ENCODE measurements at places on chromosomes 3 and 15. TPM values are rescaled to one million over a fixed set of nuclear protein-coding genes. Genes with fewer than 3 reads are reported as not detected.
A peak's percentile ranks its signal among the peaks of the same experiment; 100 is the strongest.

GRCh38 chr3:14689247-14689980 is 14.5 kb downstream of the C3orf20 start:
- no peaks in the 10 kb centered on the region for H3K36me3 ChIP-seq
- no peak overlapping the region for H3K4me3 ChIP-seq
- DNase-seq, result no peak
- no peak overlapping the region for H3K27ac ChIP-seq

DNA sequence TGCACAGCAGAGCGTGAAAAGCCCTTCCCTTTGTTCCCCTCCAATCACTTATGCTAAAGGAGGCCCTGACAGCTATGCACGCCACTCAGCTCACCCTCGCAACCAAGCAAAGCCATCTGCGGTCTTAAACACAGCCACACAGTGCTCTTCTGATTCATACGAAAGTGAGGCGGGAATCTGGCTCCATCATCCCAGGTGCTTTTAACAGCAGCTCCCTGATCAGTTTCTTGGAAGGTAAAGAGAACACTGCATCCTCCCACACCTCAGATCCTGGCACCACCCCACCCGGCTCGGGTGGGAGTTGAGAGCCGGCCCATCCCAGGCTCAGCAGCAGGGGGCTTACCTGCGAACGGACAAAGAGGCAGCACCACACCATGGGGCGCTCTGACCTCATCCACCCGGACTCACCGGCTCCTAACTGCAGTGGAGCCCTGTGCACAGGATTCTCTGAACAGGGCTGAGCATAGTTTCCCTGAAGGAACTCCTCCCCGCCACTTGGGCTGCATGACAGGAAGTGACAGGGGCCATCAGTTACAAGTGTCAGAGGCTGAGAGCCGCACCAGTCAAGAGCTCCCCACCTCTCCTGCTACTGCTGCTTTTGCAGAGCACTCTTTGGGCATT is 114.3 kb upstream of the ARHGEF3 start:
- H3K4me1 ChIP-seq, result peaks cover 5% of the 10 kb centered on the region
- DNase-seq, result peak; percentile 25

DNA sequence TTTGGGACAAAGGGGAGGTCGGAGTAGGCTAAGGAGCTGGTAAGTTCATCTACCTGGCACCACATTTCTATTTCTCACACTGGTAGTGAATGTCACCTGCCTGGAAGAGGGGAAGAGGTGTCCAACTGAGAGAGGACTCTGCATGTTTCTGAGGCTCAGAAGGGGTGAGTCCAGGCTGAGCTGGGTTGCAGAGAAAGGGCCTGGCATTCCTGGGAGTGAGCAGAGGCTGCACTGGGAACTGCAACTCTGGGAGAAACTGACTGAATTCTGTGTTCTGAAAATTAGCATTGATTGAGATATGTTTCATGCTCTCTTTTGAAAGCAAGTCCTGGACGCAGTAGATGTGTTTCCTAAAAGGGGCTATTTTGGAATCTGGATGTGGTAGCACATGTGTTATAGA is 32.3 kb upstream of the ARNT2 start:
- no peak overlapping the region for H3K27ac ChIP-seq
- H3K4me1 ChIP-seq, result peaks cover 11% of the 10 kb centered on the region
- H3K4me3 ChIP-seq, result no peak overlapping the region
- no peaks in the 10 kb centered on the region for H3K36me3 ChIP-seq
- no peaks in the 10 kb centered on the region for H3K27me3 ChIP-seq

DNA sequence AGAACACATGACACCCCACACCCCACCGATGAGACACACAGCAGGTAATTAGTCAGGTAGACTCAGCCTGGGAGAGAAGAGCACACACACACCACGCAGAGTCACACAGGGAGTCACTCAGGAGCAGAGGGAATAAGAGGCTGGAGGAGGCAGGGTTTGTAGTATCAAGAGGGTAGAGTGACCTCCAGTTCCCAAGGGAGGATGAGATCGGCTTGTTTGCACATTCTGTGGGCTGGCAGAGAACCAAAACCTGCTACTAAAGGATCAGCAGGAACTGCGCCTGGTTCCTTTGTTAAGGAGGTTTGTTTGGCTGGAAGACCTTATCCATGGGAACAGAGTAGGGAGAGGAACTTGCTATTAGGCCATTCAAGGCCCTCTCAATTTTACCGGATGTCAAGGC is 281.4 kb upstream of the SLCO3A1 start:
- no peaks in the 10 kb centered on the region for H3K27me3 ChIP-seq
- H3K36me3 ChIP-seq, result no peaks in the 10 kb centered on the region
- DNase-seq, result peak; percentile 59
- no peak overlapping the region for H3K27ac ChIP-seq
- H3K4me3 ChIP-seq, result no peak overlapping the region

GRCh38 chr3:23865595-23866396 is 51.0 kb downstream of the NKIRAS1 start:
- no peak overlapping the region for H3K4me3 ChIP-seq
- DNase-seq, result peak; percentile 19

GRCh38 chr3:127940116-127940515 is 25.1 kb downstream of the KBTBD12 start:
- H3K4me1 ChIP-seq, result no peaks in the 10 kb centered on the region
- H3K27me3 ChIP-seq, result no peaks in the 10 kb centered on the region
- peaks cover 3% of the 10 kb centered on the region for H3K36me3 ChIP-seq
- no peak overlapping the region for H3K27ac ChIP-seq

GRCh38 chr3:138347960-138348753 is at the start of gene MRAS:
MRAS (plus strand) TSS chr3:138348579; CDS start chr3:138372884, 24,305 bp downstream.
- H3K4me1 ChIP-seq, result peaks cover 33% of the 10 kb centered on the region
- H3K27ac ChIP-seq, result peak within 1 kb of the TSS; percentile 94
- no peaks in the 10 kb centered on the region for H3K36me3 ChIP-seq
- DNase-seq, result peak; percentile 75
- H3K4me3 ChIP-seq, result peak within 1 kb of the TSS; percentile 74

DNA sequence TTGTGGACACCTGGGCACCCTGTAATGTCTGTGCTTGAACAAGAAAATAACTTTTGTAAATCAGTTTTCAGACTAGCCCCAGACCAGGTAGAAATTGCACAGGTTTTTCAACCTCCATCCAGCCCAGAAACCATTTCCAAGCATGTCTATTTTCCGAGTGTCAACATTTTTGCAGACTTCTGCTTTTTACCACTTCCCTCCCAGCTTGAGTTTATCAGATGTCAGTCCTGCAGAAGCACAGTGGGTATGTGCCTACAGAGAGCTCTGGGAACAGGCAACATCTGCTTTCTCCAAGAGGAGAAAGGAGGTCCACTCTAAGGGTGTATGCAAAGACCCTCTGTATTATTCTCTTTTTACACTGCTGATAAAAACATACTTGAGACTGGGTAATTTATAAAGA is 83.9 kb downstream of the LRRK1 start:
- no peaks in the 10 kb centered on the region for H3K27me3 ChIP-seq
- H3K27ac ChIP-seq, result no peak overlapping the region
- H3K4me3 ChIP-seq, result no peak overlapping the region
- peaks cover 16% of the 10 kb centered on the region for H3K4me1 ChIP-seq
- peaks cover 22% of the 10 kb centered on the region for H3K36me3 ChIP-seq

DNA sequence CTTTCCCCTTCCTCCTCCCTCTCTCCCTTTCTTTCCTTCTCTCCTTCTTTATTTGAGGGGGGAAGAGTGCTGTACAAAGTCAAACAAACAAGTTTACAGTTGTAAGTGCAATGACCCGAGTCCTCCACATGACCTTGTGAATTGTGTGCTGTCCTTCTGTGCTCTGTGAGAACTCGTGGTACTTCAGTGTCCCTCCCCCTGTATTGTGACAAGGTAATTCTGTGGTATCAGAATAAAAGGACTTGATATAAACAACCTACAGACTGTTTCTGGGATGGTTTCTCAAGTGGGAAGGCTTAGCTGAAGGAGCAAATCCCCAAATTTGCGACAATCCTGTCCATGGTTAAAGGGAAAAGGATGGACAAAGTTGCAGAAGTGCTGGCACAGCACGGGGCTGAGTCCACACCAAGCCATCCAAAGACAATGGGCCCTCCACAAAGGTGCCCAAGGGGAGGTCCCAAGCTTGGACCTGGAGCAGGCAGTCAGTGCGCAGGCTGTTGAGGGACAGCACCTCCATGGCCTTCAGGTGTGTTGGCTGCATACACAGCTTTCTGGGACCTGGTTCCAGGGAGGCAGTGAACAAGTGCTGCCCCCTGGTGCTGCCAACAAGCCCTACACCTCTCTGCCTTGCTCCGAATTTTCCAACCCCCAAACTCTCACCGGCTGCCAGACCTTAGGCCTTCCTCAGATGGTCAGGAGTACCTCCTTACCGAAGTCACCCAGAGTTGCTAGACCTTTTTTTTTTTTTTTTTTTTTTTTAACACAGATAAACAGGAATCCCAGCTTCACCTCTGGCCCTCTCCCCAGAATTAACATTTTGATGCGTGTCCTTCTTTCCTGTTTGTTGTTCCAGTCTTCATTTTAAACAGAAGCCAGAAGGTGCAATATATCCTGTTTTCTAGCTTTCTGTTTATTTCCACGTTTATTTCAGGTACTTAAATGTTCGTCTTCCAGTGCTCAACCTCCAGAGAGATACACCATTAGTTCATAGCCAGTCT is 2.6 kb upstream of the APEH start:
- no peaks in the 10 kb centered on the region for H3K27me3 ChIP-seq
- no peak overlapping the region for H3K27ac ChIP-seq
- no peak overlapping the region for H3K4me3 ChIP-seq
- H3K4me1 ChIP-seq, result peaks cover 11% of the 10 kb centered on the region

DNA sequence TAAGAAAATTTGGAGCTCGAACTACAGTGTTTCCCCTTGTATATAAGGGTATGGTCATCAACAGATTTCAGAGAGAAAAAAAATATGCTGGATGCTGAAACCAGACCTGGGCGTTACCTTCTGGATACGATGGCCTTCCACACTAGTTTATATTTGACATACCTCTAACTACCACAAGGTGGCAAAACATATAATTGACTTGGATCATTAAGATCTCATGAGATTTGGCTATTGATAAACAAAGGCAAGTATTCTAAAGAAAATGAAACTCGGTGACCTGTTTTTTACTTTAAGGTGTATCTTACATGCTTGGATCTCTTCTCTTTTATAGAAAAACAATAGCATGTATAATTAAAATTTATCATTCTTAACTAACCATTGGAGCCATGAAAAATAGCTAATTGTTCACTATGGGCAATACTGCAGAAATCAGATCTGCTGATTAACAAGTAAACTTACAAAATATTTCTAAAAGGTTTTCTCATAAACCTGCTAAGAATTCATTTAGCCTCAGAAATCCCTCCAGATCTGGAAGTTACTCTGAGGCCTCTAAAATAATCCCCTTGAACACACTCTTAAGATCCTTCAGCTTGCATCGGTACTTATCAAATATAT is 300.6 kb upstream of the KCNH8 start:
- H3K4me1 ChIP-seq, result no peaks in the 10 kb centered on the region
- H3K36me3 ChIP-seq, result no peaks in the 10 kb centered on the region
- H3K27ac ChIP-seq, result no peak overlapping the region

DNA sequence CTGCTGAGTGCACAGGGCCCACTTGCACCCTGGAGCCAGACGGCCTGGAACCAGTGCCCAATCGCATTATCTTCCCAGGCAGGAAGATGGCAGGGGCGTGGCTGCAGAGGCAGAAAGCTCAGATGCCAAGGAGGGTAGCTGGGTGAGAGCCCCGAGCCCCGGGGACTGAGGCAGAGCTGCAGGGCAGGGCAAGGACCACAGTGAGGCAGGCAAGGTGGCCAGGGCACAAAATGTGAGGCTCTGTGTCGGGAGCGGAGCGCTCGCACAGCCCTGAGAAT is 1.6 kb upstream of the CCDC33 start:
- H3K27me3 ChIP-seq, result no peaks in the 10 kb centered on the region
- peaks cover 2% of the 10 kb centered on the region for H3K4me1 ChIP-seq
- H3K4me3 ChIP-seq, result no peak overlapping the region
- H3K36me3 ChIP-seq, result no peaks in the 10 kb centered on the region
- no peak overlapping the region for H3K27ac ChIP-seq

GRCh38 chr15:84944311-84944710 is 37.3 kb upstream of the PDE8A start:
- no peaks in the 10 kb centered on the region for H3K36me3 ChIP-seq
- peak; percentile 43 for DNase-seq
- no peak overlapping the region for H3K4me3 ChIP-seq
- H3K27ac ChIP-seq, result peak overlapping the region; percentile 26
- peaks cover 31% of the 10 kb centered on the region for H3K4me1 ChIP-seq

GRCh38 chr3:138082085-138082991 is 33.1 kb downstream of the DZIP1L start:
- H3K4me1 ChIP-seq, result no peaks in the 10 kb centered on the region
- peaks cover 50% of the 10 kb centered on the region for H3K36me3 ChIP-seq
- no peaks in the 10 kb centered on the region for H3K27me3 ChIP-seq
- peak overlapping the region; percentile 8 for H3K4me3 ChIP-seq
- H3K27ac ChIP-seq, result no peak overlapping the region

Gene LRRIQ4
- polyA plus RNA-seq, result not detected

Gene TMEM108
- 0.88 TPM for polyA plus RNA-seq

Gene ZSCAN2
- 4.2 TPM for polyA plus RNA-seq

Measured in heart right ventricle (tissue), 16 donors.